ENCODE measurements at places on chromosomes 16 and 17. TPM values are rescaled to one million over a fixed set of nuclear protein-coding genes. Genes with fewer than 3 reads are reported as not detected.

- no peaks in the 10 kb centered on the region for H3K36me3 ChIP-seq
- no peak overlapping the region for H3K27ac ChIP-seq
- H3K4me1 ChIP-seq, result no peaks in the 10 kb centered on the region
- H3K27me3 ChIP-seq, result no peaks in the 10 kb centered on the region
- no peak for DNase-seq
Measured at GRCh38 chr16:23374721-23375510, 72.8 kb downstream of the SCNN1B start.

GRCh38 chr17:76368545-76368944 lies 14.8 kb upstream of the PRPSAP1 start:
- no peak overlapping the region for H3K27ac ChIP-seq
- H3K27me3 ChIP-seq, result no peaks in the 10 kb centered on the region
- no peaks in the 10 kb centered on the region for H3K4me1 ChIP-seq
- H3K4me3 ChIP-seq, result no peak overlapping the region

- no peaks in the 10 kb centered on the region for H3K27me3 ChIP-seq
- no peak overlapping the region for H3K4me3 ChIP-seq
- DNase-seq, result no peak
- H3K27ac ChIP-seq, result no peak overlapping the region
Measured at GRCh38 chr16:83227336-83227735, 580.4 kb upstream of the HSBP1 start.

GRCh38 chr17:75721463-75722011 lies 278 bp downstream of the ITGB4 start:
- H3K4me3 ChIP-seq, result no peak overlapping the region
- no peak overlapping the region for H3K27ac ChIP-seq
- no peak for DNase-seq
- H3K36me3 ChIP-seq, result no peaks in the 10 kb centered on the region
- peaks cover 20% of the 10 kb centered on the region for H3K27me3 ChIP-seq
- peaks cover 4% of the 10 kb centered on the region for H3K4me1 ChIP-seq

DNA sequence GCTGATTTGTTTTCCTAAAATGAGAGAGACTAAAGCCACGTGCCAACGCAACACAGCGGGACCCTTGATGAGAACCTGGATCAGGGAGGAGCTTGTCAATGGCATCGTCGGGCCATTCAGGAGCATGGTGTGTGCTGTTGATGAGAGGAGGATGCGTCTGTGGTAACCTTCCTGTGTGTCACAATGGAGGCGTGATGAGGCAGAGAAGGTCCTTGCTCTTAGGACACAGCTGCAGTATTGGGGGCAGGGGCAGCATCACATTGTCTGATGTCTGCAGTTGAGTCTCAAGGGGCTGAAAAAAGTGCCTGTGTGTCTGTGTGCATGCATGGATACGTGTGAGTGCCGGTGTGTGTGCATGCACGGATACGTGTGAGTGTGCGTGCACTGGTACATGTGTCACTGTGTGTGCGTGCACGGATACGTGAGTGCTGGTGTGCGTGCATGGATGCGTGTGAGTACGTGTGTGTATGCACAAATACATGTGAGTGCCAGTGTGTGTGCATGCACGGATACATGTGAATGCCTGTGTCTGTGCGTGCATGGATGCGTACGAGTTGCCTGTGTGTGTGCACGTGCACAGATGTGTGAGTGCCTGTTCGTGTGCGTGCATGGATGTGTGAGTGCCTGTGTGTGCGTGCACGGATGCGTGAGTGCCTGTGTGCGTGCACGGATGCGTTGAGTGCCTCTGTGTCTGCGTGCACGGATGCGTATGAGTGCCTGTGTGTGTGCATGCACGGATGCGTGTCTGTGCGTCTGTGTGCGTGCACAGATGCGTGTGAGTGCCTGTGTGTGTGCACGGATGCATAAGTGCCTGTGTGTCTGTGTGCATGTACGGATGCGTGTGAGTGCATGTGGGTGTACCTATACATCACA lies 39.3 kb downstream of the BAIAP2 start:
- H3K27me3 ChIP-seq, result no peaks in the 10 kb centered on the region
- H3K4me1 ChIP-seq, result no peaks in the 10 kb centered on the region
- DNase-seq, result no peak
- no peaks in the 10 kb centered on the region for H3K36me3 ChIP-seq
- no peak overlapping the region for H3K4me3 ChIP-seq

DNA sequence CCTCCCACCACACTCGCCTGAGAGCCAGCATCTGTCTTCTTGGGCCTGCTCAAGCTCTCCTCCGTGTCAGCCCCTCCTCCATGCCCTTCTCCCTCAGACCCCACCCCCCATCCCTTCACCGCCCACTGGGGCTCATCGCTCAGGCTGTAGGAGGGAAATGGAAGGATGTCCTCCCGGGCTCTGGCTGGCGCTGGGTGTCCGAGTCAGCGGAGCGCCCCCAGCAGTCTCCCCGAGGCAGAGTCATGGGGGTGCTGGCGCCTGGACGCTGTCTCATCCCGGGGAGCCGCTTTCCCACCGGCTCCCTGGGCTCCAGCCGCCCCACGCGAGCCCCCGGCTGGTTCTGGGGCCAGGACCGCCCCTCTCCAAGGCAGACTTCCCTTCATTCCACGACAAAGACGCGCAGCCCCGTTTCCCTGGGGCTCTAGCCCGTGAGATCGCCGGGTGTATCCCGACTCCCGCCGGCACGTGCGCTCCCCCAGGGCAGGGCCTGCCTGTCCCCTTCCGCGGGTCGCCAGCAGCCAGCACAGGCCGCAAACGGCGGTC lies 428 bp upstream of the ANTKMT start:
- DNase-seq, result peak; percentile 39
- H3K27ac ChIP-seq, result peak overlapping the region; percentile 76
- H3K4me1 ChIP-seq, result peaks cover 14% of the 10 kb centered on the region
- peaks cover 10% of the 10 kb centered on the region for H3K27me3 ChIP-seq
- no peaks in the 10 kb centered on the region for H3K36me3 ChIP-seq

DNA sequence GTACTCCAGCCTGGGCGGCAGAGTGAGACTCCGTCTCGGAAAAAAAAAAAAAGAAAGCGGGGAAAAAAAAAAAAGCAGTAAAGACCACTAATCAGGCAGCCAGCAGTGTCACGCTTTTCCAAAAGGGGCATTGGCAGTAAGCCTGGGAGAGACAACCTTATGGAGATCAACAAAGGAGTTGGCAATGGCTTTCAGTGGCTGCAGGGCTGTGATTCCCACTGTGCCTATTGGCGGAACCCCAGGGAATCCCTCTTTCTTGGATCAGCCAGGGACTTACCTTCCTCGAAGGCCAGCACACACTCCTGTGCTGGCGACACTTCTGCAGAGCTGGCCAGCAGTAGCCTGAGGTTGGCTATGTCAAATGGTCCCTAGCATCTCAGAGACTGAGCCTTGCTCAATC lies 43.2 kb upstream of the ZFHX3 start:
- peaks cover 5% of the 10 kb centered on the region for H3K4me1 ChIP-seq
- H3K36me3 ChIP-seq, result no peaks in the 10 kb centered on the region
- H3K27ac ChIP-seq, result no peak overlapping the region
- H3K4me3 ChIP-seq, result no peak overlapping the region
- H3K27me3 ChIP-seq, result peaks cover 2% of the 10 kb centered on the region
- no peak for DNase-seq

- peaks cover 28% of the 10 kb centered on the region for H3K27me3 ChIP-seq
- no peak overlapping the region for H3K27ac ChIP-seq
- H3K36me3 ChIP-seq, result peaks cover 2% of the 10 kb centered on the region
- peaks cover 11% of the 10 kb centered on the region for H3K4me1 ChIP-seq
- no peak overlapping the region for H3K4me3 ChIP-seq
Measured at GRCh38 chr17:6708357-6708961, 4.7 kb downstream of the SLC13A5 start.

Gene PLXDC1
- total RNA-seq, result 6.3 TPM

Gene FOXF1
- not detected for total RNA-seq

Measured in activated CD4-positive, alpha-beta T cell treated with anti-CD3 and anti-CD28 coated beads, Interleukin-2, amount 10 ng/mL, durations not matched to agents 7 days and 5 days (primary cell).